ENCODE measurements at places on chromosomes 13 and 19. TPM values are rescaled to one million over a fixed set of nuclear protein-coding genes. Genes with fewer than 3 reads are reported as not detected.

SYNGR4 gene
- total RNA-seq, result not detected

KCTD4 gene
- 8.5 TPM for total RNA-seq

CNN1 gene
- 10.9 TPM for total RNA-seq

PALM3 gene
- 0.70 TPM for total RNA-seq

SPACA6 gene
- total RNA-seq, result 1.7 TPM

ZNF846 gene
- total RNA-seq, result 2.1 TPM

PLA2G4C gene
- 9.4 TPM for total RNA-seq

GPR12 gene
- total RNA-seq, result not detected

DHRS12 gene
- total RNA-seq, result 8.0 TPM

NAPSA gene
- total RNA-seq, result 15.2 TPM

NRTN gene
- total RNA-seq, result 0.17 TPM

CD33 gene
- total RNA-seq, result not detected

TPGS1 gene
- 75.5 TPM for total RNA-seq

SYT5 gene
- not detected for total RNA-seq

ZNF582 gene
- total RNA-seq, result 4.2 TPM

TRIM13 gene
- total RNA-seq, result 26.9 TPM

SIGLEC14 gene
- not detected for total RNA-seq

APOC1 gene
- 0.20 TPM for total RNA-seq

CLEC11A gene
- 0.15 TPM for total RNA-seq

SLITRK6 gene
- total RNA-seq, result 0.17 TPM

Data from renal cortical epithelial cell (primary cell).